ENCODE measurements at places on chromosomes 4 and X. TPM values are rescaled to one million over a fixed set of nuclear protein-coding genes. Genes with fewer than 3 reads are reported as not detected.

Gene DDX53
- total RNA-seq, result not detected

Gene FMR1NB
- not detected for total RNA-seq

Gene SHISA3
- 12.0 TPM for total RNA-seq

Gene PNMA6E
- total RNA-seq, result not detected

Gene CDS1
- not detected for total RNA-seq

Gene IL1RAPL1
- 1.3 TPM for total RNA-seq

Gene ZNF718
- 12.1 TPM for total RNA-seq
